Putamen (tissue), 1 donor: ENCODE measurements at places on chromosomes 3 and 15.

- DNase-seq, result no peak
Observed at GRCh38 chr15:75823860-75824613, 19.2 kb upstream of the UBE2Q2 start.

- no peak for DNase-seq
Observed at GRCh38 chr3:115638241-115638640, 14.9 kb downstream of the GAP43 start.

DNA sequence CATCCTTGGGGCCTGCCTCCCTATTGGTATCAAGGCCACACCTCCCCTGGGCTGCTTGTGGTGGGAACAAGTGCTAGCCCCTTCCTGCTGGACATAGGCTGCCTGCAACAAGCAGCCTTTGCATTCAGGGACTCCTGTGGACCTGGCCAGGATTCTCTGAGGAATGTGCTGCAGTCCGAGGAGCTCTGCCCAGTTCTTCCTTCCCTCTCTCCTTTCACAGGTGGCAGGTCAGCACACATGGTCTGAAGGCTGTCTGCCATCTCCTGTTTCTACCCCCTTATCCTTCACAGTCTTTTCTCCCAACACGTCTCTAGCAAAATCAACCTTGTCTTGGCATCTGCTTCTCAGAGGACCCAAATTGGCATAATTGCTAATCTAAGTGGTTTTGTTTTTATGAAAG, 97.0 kb upstream of the LIPC start:
- no peak for DNase-seq

- DNase-seq, result no peak
Observed at GRCh38 chr3:129572603-129573002, 29.6 kb downstream of the H1-8 start.

GRCh38 chr15:39018966-39019365, 454.4 kb upstream of the RASGRP1 start:
- no peak for DNase-seq

DNA sequence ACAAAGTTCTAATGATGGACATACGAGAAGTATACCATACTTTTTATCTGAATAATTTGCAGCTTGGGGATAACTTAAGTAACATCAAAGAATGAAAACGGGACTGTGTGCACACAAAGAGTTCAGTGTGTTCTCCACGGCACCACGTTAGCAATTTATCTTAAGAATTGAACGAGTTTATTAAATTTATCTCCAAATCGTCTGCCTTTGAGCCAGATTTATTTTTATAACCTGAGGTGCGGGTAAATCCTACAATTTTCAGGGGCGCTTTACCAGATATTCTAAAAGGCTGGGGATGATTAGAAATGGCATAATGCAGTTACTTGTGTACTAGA, 3.5 kb downstream of the CHD2 start:
- DNase-seq, result no peak

GRCh38 chr15:67156834-67157233, 91.4 kb downstream of the SMAD3 start:
- DNase-seq, result no peak

- DNase-seq, result peak; percentile 53
Observed at GRCh38 chr3:151085227-151085888, at the start of gene MED12L. Gene MED12L (plus strand): TSS chr3:151085664. CDS start chr3:151086927, 1,263 bp downstream.

GRCh38 chr15:70627734-70628548, 135.4 kb downstream of the UACA start:
- no peak for DNase-seq

- DNase-seq, result peak; percentile 46
Observed at GRCh38 chr3:63034101-63034500, 158.9 kb upstream of the CADPS start.

- DNase-seq, result no peak
Observed at GRCh38 chr3:120177707-120178306, 83.6 kb upstream of the GSK3B start.

GRCh38 chr3:78610462-78611125, 1157.2 kb downstream of the ROBO1 start:
- DNase-seq, result peak; percentile 6
